ENCODE measurements at places on chromosomes 6 and 20.
A peak's percentile ranks its signal among the peaks of the same experiment; 100 is the strongest.

DNA sequence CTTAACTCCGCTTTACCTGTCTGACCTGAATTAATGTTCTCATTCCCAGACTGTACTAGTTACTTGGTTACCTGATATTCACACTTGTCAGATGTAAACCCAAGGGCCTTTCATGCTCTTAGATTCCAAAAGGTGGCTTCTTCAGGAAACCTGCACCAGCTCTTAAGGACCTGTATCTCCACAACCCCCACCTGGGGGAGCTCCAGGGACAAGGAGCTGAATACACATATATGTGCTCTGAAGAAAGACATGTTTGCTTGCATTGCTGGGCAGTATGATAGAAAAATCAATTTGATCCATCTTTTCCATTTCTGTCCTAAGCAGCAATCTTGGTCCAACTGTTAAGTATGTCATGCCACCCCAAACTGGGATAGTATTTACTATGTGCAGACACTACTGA, 64.8 kb upstream of the POU3F2 start:
- no peak for DNase-seq

- DNase-seq: no peak
Observed at GRCh38 chr6:163710532-163711470, 296.3 kb downstream of the QKI start.

GRCh38 chr6:42029062-42029685, 21.1 kb upstream of the TAF8 start:
- DNase-seq: no peak

- DNase-seq: peak; percentile 15
Observed at GRCh38 chr6:139474145-139475108, 100.0 kb upstream of the CITED2 start.

DNA sequence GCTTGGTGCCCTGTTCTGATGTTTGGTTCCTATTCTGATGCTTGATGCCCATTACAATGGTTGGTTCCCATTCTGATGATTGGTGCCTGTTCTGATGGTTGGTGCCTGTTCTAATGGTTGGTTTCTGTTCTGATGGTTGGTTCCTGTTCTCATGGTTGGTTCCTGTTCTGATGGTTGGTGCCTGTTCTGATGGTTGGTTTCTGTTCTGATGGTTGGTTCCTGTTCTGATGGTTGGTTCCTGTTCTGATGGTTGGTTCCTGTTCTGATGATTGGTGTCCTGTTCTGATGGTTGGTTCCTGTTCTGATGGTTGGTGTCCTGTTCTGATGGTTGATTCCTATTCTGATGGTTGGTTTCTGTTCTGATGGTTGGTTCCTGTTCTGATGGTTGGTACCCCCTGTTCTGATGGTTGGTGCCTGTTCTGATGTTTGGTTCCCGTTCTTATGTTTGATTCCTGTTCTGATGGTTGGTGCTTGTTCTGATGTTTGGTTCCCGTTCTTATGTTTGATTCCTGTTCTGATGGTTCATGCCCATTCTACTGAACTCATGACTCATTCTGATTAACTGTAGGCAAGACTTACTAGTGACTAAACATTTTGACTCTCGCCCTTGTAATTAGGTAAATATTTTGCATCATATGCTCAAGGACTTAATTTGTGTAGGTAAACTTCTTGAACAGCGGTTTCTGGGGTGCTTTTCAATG, 146.2 kb downstream of the DLL1 start:
- no peak for DNase-seq

DNA sequence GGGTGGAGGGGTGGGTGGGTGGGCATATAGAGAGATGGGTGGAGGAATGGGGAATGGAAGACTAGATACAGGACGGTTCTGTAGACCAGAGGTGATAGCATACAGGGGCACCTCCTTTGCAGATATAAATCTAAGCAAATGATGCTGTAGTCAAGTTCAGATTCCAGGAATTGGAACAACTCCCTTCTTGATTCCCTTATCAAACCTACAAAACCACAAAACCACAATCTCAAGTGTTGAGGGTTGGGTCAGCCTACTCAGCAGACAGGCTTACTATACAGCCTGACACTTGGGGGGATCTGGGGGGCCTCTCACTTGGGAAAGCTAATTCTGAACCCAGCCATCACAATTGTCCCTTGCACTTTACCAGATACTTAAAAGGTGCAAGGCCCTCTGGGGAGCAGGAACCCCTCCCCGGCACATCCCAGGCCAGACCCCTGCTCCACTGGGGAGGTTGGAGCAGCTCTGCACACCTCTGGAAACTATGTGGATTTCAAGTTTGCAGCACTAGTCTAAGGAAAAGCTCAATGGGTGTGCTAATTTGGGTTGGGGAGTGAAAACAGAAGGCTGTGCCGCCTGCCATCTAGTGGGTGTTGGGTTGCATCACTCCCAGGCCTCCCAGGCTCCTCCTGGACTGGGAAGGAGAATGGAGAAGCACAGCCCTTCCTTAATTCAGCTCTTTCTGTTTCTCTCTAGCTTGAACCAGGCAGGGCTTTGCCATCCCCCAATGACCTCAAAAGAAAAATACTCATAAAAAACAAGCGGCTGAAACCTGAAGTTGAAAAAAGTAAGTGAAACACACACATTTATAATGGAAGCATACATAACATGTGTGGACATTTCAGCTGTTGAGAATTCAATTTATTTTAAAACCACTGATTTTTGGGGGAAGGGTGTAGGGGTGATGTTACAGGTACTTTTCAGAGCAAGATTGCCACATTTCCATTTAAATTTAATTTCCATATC, 121.2 kb upstream of the LAMP5 start:
- DNase-seq: peak; percentile 61

- no peak for DNase-seq
Observed at GRCh38 chr6:6836609-6837406, 248.3 kb downstream of the LY86 start.

GRCh38 chr6:72651967-72652956, 30.4 kb downstream of the KCNQ5 start:
- no peak for DNase-seq

DNA sequence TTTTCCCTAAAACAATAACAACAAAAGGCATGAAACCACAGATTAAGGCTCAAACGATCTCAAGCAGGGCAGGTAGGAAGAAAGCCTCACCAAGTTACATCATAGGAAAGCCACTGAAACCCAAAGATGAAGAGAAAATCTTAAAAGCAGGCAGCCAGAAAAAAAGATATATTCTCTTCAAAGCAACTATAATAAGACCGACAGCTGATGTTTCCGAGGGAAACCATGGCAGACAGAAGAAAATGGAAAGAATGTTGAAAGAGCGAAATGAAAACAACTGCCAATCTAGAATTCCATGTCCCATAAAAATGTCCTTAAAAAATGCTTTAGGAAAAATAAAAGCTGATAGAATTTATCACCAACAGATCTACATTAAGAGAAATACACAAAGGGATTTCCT, 161.5 kb upstream of the THBS2 start:
- DNase-seq: no peak

- no peak for DNase-seq
Observed at GRCh38 chr6:127570739-127571389, 6.1 kb upstream of the C6orf58 start.

- no peak for DNase-seq
Observed at GRCh38 chr6:6751619-6752023, 163.1 kb downstream of the LY86 start.

- DNase-seq: no peak
Observed at GRCh38 chr6:45685076-45685475, 307.3 kb upstream of the SUPT3H start.

- no peak for DNase-seq
Observed at GRCh38 chr6:7997286-7997685, 66.9 kb downstream of the BLOC1S5 start.

GRCh38 chr6:140388192-140388802, 1013.8 kb upstream of the CITED2 start:
- DNase-seq: no peak

GRCh38 chr20:50278377-50278683, 87.7 kb downstream of the CEBPB start:
- no peak for DNase-seq

- DNase-seq: no peak
Observed at GRCh38 chr20:35821807-35822242, 50.0 kb downstream of the PHF20 start.

GRCh38 chr6:30726506-30727413, 6.6 kb downstream of the TUBB start:
- no peak for DNase-seq

DNA sequence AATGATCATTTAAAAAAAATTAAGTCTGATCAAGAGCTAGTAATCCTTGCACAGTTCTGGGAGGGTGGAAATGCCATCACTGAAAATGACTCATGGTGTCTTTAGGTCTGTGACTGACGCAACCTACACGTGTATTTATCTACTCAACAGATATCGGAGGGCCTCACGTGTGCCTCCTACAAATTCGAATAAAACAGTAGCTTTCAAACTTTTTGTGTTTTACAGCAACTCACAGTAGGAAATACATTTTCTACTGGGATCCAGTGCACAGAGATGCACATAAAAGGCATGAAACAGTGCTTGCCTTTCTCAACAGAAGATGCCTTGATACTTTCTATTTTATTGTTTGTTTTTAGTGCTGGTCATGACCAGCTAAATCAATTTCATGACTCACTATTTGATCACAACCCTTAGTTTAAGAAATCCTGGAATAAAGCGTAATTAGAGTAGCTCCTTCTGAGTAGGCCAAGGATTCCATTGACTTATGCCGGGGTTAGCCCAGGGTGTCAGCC, 210.0 kb upstream of the SNX9 start:
- DNase-seq: no peak

DNA sequence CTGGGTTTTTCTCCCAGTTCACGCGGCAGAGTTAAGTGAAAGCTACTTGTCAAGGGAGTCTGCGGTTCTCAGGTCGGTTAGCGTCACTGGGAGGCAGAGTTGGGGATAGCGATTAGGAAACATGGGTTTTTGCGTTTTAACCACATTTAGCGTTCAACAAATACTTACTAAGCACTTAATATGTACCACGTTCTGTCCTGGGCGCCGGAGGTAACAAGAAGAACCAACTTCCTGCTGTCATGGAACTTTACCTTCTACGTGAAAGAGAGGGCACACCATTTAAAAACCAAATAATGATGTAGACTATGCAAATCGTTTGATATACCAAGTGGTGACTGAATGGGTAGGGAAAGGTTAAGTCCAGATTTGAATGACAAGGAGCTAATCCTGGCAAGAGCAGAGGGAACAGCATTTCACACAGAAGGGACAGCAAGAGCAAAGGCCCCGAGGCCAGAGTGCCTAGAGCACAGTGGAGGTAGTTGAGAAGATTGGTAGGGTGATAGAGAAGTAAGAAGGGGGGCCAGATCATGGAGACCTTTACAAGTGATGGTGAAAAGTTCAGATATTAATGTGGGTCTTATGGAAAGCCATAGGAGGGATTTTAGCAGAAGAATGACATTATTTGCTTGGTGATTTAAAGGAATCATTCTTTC, 744 bp downstream of the RIOK1 start:
- DNase-seq: no peak

DNA sequence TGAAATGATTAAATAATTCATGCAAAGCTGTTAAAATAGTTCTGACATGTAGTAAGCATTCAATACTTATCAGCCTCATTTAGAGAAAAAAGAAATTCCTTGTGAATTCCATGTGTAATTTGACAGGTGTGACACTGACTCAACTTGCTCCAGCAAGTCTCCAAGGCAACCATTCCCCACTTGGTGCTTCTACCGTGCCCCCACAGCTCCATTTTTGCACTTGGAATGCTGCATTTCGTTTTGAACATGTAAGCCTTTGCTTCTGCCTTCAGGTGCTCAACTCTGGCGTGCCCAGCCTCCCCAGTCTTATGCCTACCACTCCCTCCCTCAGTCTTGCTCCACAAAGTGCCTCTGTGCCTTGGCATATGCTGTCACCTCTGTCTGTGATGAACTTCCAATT, 760.6 kb upstream of the CHD6 start:
- no peak for DNase-seq

GRCh38 chr6:138037009-138037504, 70.2 kb downstream of the PERP start:
- no peak for DNase-seq
